Skeletal muscle cell (primary cell): ENCODE measurements at places on chromosomes 7 and 10.

DNA sequence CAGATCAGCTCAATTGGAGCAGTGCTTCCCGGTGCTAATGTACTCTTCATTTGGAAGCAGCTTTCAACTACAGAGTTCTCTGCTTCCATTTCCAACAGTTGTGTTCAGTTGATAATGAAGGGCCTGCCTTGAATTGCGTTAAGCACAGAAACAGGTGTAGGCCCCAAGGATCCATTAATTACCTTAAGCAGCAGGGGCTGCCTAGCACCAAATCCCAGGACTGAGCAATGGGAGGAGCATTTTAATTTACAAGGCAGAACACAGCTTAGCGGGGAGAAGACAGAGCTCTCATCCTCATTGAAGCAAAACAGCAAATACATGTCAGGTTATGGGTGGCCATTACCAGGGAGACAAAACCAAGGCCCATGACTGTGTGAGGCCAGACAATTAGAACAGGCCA lies 349.6 kb downstream of the TFEC start:
- no peak for DNase-seq

- peak; percentile 64 for DNase-seq
Observed at GRCh38 chr10:89556600-89556999, 21.2 kb upstream of the SLC16A12 start.

GRCh38 chr10:12353399-12354242 lies 4.3 kb downstream of the CAMK1D start:
- no peak for DNase-seq

DNA sequence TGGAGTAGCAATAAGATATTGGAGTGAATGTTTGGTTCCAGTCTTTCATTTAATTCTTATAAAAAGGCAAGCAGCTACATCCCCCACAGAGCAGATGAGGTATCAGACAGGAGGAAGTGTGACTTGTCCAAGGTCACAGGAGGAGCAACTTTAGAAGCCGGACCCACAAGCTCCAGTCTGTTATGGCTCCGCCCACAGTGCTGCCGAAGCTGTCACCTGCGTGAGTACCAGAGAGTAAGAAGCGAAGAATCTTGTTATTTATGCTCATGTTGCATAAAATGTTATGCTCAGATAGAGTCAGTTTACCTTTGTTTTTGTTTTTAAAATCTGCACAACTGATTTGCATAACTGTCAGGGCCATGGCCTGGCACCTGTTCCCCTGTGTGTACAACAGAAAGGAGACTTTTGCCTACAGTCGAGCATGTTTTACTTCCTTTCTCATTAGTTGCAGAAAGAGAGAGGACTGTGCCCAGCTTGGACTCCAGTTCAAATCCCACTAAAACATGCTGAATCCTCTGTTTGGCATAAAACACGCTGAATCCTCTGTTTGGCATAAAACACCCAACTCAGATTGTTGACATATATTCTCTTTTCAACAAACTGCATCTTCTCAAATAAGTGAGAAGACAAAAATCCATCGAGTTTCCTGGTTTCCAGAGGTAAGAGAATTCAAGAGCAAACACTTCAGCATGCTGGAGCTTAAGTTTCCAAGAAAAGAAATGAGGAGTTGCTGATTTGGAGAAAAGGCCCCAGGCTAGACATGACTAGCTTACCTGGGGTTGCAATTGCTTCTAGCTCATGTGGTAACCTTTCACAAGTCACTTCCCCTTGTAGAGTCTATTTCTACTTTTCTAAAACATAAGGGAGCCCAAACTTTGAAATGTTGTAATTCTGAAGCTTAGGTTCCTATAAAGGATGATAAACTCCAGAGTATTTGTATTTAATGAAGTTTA lies 409.8 kb upstream of the ZMIZ1 start:
- DNase-seq = no peak

DNA sequence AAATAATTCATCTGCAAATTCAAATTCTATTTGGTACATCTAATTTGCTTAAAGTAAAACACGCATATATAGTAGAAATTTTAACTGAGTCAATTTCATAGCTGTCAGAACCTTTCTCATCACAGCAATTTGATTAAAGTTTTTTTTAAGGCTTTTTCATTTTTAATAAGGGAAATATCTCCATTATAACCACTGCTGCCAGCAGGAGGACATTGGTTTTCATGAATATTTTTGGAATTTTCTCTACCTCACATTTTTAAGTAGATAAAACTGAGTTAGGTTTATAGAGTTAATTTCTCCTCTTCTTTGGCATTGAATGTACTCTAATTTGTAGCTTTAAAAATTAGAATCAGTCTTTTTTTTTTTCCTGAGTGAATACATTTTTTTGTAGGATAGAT lies 82.2 kb downstream of the ST7 start:
- DNase-seq = no peak

- no peak for DNase-seq
Observed at GRCh38 chr10:132660385-132660784, 122.8 kb downstream of the INPP5A start.

DNA sequence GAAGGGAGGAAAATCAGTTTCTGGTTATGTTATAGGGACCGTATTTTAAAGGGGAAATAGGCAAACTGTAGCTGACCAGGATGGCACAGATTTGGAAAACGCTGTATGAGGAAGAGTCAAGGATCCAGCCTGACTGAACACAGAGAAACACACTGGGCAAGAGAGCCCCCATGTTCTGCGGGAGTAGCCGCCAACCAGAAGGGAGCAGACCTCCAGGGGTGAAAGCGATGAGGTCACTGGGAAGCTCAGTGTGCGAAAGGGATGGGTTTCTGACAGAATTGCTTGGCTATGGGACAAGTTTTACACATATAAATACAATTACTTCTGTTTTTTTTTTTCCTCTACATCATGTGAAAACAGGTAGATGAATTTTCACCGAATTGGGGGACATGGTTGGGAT lies 291.6 kb upstream of the PODXL start:
- DNase-seq = no peak

GRCh38 chr7:124012864-124013263 lies 20.0 kb downstream of the TMEM229A start:
- no peak for DNase-seq

DNA sequence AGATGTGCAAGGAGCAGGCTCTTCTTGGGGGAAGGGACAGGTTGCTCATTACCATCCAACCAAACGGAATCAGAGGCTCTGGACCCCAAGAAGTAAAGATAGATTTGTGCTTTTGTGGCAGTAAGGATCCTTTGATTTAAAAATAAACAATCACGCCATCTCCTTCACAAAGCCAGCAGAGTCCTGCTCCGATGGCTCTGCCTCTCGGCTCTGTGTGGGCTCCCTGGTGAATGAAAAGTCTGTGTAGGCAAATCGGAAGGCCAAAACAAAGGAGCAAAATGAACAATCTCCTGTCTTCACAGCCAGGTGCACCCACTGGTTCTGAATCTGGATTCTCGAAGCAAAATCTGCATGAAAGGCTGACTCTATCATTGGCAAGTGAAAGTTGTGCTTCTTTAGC lies 3.8 kb downstream of the PTPRN2 start:
- DNase-seq = no peak

DNA sequence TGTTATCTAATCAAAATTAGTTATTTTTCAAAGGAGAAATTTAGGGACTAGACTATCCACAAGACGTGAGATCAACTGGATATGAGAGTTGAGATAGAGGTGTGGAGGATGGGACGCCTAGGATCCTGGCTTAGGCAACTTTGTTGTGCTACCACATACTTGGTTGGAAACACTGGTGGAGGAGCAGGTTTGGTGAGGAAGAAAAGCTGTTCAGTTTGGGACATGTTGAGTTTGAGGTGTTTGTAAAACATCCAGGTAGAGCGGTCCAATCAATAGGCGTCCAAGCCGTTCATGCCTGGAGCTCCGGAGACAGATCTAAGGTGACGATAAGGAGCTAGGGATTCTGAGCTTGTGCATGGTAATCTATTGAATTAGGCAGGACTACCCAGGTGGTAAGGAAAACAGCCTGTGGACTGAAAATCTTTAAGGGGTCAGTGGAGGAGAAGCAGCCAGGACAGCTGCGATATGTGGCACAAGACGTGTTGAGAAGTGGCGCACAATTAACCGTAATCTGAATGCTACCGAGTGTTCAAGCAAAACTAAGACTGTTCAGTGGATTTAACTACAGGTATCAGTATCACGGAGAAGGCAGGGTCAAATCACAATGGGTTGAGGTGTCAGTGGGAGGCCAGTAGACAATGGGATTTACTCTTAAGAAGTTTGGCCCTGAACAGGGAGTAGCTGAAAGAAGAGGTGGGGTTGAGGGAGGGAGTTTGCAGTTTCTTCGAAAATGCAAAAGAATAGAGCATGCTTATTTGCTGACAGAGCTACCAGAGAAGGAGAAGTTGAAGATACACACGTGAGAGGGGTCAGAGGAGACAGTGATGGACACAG lies 16.1 kb upstream of the TRPV6 start:
- no peak for DNase-seq

GRCh38 chr10:29377333-29377961 lies 88.6 kb downstream of the LYZL1 start:
- no peak for DNase-seq

DNA sequence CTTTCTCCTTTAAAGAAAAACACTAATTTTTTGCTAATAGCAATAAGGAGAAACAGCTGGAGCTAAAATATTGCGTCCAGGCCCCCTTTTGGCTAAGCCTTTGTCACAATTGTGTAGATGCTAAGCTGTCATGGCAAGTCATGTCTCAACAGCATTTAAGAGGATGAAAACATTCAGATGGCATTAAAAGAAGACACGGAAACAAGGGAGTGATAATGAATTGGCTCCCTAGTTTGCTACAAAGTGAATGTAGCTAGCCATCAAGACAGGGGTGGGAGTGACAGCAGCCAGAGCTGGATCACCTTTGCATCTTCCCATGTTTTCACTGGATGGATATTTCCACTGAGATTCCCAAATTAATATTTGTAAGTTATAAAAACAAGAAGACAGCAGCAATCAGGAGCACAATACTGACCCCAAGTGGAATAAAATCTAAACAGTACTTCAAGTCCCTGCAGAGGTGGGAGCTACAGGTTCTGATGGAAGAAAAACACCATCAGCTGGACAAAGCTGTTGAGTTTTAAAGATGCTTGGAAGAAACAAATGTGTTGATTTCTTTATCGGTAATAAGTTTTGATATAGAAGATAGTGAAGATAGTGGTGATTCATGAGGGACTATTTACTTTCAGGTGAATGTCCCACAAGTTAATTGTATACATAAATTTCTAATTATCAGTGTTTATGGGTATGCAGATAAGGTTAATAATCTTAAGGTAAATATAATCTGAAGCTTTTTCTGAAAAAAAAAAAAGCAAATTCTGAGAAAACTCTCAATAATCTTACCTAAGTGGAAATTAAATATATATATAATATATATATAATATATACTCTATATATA lies 129.4 kb downstream of the SLC16A9 start:
- peak; percentile 13 for DNase-seq

- no peak for DNase-seq
Observed at GRCh38 chr7:30470163-30470770, 8.3 kb downstream of the NOD1 start.

GRCh38 chr7:142862786-142863400 lies 8.0 kb downstream of the EPHB6 start:
- DNase-seq = no peak

- no peak for DNase-seq
Observed at GRCh38 chr7:36082216-36082615, 70.8 kb upstream of the EEPD1 start.

- DNase-seq = no peak
Observed at GRCh38 chr7:102450242-102450641, 14.4 kb downstream of the ALKBH4 start.

GRCh38 chr10:84329196-84329611 lies 815 bp downstream of the CCSER2 start:
- no peak for DNase-seq

- no peak for DNase-seq
Observed at GRCh38 chr10:36042135-36042534, 400.0 kb upstream of the FZD8 start.

DNA sequence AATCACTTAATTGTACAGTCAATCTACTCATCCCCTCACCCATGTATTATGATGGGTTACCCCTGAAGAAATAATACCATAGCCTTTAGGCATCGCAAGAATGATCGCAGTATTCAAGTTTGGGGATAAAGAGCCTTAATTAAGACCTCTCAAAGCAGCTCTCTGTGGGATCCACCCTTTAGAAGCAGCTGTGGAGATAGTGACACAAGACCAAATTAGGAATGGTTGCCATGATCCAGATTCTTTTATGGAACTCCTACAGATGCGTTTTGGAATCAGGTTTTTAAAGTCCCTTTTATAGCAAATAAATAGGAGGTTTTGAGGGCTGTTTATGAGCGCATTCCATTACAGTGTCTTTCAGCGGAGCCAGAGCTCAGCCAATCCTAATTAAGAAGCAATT lies 12.2 kb downstream of the TES start:
- no peak for DNase-seq

GRCh38 chr7:151832138-151832537 lies 44.8 kb downstream of the PRKAG2 start:
- DNase-seq = no peak

DNA sequence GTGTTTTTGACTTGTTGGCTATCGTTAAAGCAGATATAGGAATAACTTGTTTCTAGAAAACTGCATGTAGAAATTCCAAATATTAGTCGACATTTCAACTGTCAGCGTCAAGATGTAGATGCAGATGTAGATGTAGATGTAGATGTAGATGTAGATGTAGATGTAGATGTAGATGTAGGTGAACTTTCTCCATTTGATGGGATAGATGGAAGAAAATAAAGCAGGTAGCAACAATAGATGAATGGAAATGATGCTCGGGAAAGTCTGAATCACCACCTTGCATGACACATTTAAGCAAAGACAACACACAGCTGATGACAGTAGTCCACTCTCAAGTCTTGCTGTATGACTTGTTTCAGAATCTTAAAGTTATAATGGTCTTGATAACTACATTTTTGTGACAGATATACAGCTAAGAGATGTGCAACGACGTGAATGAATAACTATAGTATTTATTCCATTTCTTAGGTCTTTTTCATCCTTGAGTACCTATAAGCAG lies 53.5 kb downstream of the SND1 start:
- DNase-seq = no peak

- DNase-seq = no peak
Observed at GRCh38 chr10:47104151-47104605, 192.9 kb downstream of the PTPN20 start.
